ENCODE measurements at places on chromosomes 11 and 22. TPM values are rescaled to one million over a fixed set of nuclear protein-coding genes. Genes with fewer than 3 reads are reported as not detected.

MUC2 gene
- total RNA-seq = not detected

SOX6 gene
- 0.03 TPM for total RNA-seq

PRG3 gene
- not detected for total RNA-seq

TRIM48 gene
- not detected for total RNA-seq

STK33 gene
- total RNA-seq = 11.3 TPM

DNA sequence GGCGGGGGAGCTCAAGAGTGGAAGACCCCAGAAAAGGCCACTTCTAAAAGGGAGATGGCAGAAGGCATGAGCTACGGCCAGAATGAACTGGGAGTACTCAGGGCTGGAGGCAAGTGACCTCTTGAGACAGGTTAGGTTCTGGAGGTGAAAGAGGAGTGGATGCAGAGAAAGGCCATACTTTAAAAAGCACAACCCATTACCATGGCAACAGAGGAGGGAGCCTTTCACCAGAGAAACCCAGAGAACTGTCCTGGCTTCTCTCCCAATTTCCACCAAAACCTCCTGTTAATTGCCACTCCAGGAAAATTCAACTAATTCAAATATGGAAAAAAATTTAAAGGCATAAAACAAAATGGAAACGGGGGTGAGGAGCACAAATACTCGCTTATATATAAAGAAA is 15.8 kb downstream of the A4GALT start:
- DNase-seq = peak; percentile 50

DNA sequence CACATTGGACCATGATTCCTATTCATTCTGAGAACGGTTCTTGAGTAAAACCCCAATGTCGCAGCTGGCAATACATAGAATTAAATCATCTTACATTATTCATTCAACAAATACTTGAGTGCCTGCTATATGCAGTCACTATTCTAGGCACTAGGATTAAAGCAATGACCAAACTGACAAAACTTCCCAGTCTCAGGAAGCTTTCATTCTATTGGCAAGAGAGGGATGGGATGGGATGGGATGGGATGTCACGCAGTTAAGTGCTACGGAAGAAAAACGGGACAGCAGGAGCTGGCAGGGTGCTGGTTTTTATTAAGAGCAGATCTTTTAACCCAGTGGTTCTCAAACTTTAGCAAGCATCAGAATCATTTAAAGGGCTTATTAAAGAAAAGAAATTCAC is 2.9 kb downstream of the PAK1 start:
- peak; percentile 48 for DNase-seq

DNA sequence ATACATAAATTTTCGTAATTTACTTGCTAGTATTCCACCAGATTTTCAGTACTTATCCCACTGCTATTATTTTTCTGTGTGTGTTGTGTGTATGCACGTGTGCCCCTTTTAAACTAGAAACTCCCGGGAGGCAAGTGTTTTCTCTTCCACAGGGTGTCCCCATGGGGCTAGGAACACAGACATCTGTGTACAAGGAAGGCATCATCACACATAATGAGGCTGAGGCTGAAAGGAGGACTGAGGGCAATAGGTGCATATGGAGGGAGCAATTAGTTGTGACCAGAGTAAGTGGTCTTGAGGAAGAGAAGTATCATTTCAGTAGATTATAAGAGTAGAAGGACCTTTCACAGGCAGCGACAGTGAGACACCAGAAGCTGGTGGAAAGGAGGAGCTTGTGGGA is 2.1 kb upstream of the DPAGT1 start:
- no peak for DNase-seq

DNA sequence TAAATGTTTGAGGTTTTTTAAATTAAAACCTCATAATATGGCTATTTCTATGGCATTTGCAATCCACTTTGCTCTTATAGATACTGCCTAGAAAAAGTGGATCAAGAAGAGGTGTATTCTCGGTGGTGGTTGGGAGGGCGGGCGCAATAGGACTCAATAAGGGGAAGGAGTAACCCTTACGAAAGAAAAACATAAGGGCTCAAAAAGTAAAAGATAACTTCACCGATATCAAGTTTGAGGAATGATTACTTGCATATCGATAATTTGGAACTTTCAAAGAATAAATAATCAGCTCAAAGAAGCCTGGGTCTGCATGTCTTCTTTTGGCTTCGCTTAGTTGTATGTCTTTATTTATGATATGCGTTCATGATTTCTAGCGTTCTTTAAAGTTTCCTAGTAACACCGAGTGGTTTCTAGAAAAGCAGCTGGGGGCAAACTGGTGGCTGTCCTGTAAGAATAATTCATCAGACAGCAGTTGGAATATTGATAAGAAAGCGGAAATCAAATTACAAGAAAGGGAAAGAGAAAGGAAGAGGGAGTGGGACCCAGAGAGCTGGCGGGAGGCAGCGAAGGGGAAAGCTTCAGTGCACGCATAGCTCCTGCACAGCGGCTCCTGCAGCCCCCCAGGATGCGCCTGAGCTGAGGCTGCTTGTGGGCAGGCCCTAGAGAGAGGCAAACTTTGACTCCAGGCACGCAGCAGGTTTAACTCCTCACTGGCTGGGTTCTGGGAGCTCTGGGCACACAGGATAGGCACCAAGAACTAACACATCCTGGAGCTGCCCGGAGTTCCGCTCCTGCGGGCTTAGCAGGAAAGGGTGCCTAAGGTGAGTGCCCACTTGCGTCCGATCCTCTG is 9.1 kb upstream of the FLI1 start:
- DNase-seq = peak; percentile 80

- DNase-seq = no peak
Measured at GRCh38 chr11:23554002-23554401, 693.7 kb upstream of the CCDC179 start.

- peak; percentile 79 for DNase-seq
Measured at GRCh38 chr22:20117633-20118299, 740 bp upstream of the TRMT2A start.

DNA sequence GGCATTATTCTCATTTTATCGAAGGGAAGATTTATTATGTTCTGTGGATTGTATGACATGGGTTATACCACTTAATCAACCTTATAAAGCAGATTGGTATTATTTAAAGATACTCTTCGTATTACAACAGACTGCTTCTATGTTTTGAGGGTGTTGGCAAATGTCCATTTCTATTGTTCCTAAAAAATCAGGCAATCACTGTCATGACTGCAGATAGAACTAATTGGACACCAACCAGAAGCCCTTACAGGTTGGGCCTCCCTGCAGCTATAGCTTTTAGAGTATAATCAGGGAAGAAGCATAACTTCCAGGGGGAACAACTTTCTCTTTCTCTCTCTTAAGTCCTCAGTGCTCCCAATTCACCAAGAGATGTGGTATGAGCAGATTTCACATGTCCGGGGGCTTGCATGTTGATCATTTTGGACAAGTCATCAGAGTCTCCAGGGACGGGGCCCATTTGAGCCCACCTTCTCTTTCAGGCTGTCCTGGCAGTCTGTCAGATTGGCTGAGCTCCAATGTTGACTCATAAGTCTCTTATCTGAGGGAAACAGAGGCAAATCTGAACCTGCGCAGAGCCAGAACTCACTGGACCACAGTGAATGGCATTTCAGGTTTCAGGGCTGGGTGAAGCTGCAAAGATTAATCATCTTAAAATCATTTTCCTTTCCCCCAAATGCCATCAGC is 264.0 kb upstream of the CCDC90B start:
- no peak for DNase-seq

GRCh38 chr11:2563213-2564007 is 118.6 kb downstream of the KCNQ1 start:
- no peak for DNase-seq
